ENCODE measurements at places on chromosomes 1 and 21.

- DNase-seq = no peak
These were observed 270.5 kb downstream of the BRINP2 start for GRCh38 chr1:177441281-177441680.

DNA sequence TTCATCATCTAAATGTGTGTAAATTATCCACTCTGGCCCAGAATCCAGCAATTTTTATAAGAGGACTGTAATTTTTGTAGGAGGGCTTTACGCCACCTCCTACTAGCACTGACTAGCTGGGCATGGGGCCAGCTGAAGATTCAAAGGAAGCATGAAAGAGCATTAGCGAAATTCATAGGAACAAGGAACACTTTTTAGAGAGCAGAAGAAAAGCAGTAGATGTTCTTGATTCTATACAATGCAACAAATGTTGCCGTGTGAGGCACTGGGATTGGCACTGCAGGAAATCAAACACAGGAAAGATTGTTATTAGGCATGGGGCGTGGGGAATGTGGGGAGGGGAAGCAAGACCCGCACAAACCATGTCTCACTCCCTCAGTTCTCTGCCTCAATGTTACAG, 58.4 kb upstream of the PARP1 start:
- DNase-seq = no peak

DNA sequence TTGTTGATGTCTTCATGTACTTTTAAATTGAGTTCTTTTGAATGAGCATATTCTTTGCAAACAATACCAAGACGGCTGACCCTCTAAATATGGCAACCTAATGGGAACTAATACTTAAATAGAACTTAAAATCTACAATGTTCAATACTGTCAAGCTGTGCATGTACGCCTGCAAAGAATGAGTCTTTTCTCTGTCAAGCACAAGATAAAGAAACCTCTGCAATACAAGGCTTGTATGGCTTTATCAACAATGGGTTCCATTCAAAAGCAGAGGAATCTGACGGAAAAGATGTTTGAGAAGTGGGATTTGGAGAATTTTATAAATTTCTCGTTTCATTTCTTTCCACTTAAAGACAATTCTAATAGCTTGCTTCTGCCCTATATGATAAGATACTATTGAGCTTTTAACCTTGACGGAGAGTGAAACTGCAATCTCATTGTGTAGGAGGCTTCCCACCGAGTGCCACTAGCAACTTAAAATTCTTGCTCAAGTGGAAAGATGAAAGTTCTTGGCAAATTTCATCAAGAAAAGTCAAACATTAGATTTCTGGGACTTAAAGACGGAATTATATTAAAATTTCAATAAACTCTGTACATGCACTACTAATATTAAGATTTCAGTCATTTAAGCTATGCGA, 119.8 kb downstream of the RGS21 start:
- no peak for DNase-seq

DNA sequence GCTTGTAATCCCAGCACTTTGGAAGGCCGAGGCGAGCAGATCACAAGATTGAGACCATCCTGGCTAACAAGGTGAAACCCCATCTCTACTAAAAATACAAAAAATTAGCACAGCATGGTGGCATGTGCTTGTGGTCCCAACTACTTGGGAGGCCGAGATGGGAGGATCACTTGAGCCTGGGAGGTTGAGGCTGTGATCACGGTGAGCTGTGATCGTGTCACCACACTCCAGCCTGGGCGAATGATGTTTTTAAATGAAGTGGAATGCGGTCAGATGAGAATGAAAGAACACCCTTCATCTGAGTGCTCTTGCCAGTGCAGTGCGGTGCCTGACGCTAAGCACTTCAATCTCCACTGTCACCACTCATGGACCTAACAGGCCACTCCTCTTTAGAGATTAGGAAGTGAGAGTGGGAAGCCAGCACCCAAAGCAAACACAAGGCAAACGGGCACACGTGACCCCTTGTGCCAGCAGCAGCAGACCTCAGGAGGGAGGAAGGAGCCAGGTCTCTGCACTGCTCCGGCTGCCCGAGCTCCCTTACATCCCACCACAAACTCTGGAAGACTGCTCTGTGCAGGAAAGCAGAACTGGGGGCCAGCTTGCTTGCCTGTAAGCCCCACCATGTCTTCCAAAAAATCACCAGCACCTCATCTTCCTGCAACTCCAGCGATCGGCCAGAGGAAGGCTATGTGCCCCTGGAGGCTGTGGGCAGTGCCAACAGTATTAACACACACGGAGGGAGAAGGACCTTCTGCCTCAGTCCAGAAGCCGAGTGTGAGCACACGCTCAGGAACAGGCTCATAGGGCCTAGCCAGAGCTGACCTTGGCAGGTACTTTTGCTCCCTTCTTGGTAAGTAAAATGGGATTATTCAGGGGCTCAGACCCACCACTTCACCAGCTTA, 9.7 kb downstream of the CTNNBIP1 start:
- DNase-seq = no peak

GRCh38 chr1:17654519-17654918, 100.6 kb upstream of the ACTL8 start:
- no peak for DNase-seq

GRCh38 chr1:226692051-226692792, 46.9 kb downstream of the ITPKB start:
- DNase-seq = no peak

GRCh38 chr1:118202076-118202608, 17.1 kb upstream of the SPAG17 start:
- DNase-seq = no peak

DNA sequence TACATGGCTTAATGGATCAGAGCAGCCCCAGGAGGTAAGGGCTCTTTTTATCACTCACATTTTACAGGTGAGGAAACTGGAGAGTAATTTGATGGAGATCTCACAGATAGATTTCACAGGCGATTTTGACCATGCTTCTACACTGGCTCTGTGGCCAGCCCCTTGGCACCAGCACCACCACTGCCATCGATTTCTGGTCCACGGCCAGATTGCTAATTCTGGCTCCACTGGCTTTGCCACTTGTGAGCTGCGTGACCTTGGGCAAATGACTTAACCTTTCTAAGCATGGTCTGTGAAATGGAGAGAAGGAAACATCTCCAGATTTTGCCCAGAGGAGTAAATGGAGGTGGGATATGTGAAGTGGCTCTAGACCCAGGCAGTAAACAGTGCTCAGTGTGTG, 32.6 kb downstream of the KCNC4 start:
- DNase-seq = no peak

DNA sequence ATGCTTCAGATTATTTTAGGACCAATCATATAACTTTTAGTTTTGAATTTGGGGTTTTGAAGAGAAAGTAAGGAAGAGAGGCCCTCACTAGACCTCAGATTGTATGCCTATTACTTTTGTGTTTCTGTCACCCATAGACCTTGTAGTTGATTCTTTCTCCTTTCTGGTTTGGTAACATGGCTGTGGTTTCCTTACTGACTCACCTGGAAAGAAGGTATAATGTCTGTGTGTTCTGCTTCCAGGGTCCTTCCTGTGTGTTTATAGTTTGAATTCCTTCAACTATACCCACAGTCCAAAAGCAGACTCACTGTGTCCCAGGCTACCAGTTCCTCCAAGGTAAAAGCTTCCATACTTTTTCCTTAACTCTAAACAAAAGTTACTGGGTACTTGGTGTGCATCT, 8.1 kb downstream of the SLC44A3 start:
- DNase-seq = no peak

GRCh38 chr1:30412241-30413110, 310.9 kb downstream of the MATN1 start:
- no peak for DNase-seq

DNA sequence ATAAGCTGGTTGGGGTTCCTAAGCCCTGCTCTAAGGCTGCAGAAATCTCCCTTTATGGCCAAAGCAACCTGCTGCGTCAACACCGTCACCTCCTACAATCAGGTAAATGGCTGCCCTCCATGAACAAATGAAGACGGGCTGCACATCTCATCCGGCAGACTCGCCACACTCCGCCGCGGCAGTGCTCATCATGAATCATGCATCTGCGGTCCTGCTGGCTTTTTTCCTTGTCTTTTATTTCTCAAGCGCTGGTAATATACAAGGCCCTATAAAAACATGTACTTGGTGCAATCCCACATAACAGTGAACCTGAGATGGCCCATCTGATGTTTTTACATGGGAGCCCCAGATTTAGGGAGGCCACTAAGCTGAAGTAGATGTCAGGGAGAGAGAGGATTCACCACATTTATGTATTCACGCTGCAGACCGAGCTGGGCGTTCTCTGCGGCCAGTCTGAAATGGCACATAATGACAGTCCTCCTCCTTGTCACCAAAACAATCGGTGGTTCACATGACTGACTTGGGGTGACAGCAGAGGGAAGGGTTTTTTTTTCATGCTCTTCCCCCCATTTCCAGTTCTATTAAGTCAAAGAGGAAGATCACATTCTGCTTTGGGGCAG, 91.6 kb downstream of the KAZN start:
- no peak for DNase-seq

Data from DND-41 (cell line).